ENCODE measurements at places on chromosomes 1 and 21.

DNA sequence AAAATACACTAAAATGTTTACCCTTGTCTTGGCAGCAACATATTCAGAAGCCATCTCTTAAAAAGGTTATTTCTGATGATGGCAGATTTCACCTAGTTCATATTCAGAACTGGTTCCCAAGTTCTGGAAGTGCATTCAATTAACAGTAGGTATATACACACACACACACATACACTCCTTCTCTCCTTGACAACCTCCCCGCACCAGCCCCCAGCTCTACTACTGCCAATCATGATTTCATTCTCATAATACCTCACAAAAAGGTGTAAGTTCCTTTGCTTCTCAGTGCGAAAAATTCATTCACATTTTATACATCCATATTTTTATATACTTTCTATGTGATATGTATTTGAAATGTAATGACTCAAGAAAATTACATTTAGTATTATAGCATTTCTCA, 228.1 kb upstream of the ST6GALNAC5 start:
- no peak for DNase-seq

GRCh38 chr1:93328809-93329760, 16.6 kb upstream of the DR1 start:
- DNase-seq, result peak; percentile 90

- DNase-seq, result no peak
Measured at GRCh38 chr21:45366931-45367401, 38.0 kb upstream of the COL18A1 start.

- DNase-seq, result no peak
Measured at GRCh38 chr1:200179781-200180160, 152.3 kb downstream of the NR5A2 start.

- DNase-seq, result no peak
Measured at GRCh38 chr1:97636941-97637340, 283.9 kb downstream of the DPYD start.

GRCh38 chr1:109979489-109980091, 5.0 kb upstream of the AHCYL1 start:
- DNase-seq, result no peak

- DNase-seq, result no peak
Measured at GRCh38 chr1:17209430-17209829, 4.5 kb downstream of the PADI1 start.

- no peak for DNase-seq
Measured at GRCh38 chr1:205065666-205066065, 18.6 kb downstream of the TMEM81 start.

DNA sequence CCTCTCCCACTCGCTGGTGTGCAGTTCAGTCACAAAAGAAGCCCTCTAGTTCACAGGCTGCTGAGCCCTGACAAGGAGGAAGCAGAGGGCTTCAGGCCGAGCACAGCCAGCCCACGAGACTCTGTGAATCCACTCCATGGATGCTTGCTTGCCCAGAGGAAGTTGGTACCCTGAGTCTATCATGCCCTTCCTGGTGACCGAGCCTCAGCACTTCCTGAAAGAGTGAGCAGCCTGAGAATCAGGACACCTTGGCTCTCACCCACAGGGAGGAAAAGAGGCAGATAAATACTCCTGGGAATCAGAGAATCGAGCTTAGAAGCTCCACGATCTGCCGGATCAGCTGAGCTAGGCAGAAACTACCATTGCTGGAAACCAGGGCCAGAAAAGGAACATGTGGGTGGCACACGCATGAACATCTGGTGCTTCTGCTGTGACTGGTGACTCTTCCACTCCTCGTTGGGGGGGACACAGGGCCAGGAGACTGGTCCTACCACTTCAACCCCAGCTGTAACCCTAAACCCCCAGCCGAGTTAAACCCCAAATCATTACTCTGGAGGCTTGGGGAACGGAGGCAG, 376.3 kb upstream of the CAMK1G start:
- DNase-seq, result no peak

DNA sequence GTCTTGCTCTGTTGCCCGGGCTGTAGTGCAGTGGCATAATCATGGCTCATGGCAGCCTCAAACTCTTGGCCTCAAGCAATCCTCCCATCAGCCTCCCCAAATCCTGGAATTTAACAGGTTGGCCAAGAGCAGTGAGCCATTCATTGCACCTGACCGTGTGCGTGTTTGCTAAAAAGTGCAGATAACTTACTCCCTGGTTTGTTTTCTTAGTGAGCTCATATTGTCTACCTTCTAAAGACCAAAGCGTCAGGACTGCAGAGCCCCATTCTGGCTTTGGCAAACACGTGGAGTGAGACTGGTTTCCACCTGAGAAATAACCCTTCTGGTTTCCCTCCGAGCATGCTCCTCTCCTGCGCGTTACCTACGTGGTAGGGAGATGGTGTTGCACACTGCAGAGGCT, 32.2 kb upstream of the CA6 start:
- no peak for DNase-seq

- DNase-seq, result no peak
Measured at GRCh38 chr1:1240822-1241587, 5.5 kb downstream of the C1QTNF12 start.

GRCh38 chr21:29958551-29958950, 18.8 kb upstream of the GRIK1 start:
- no peak for DNase-seq

DNA sequence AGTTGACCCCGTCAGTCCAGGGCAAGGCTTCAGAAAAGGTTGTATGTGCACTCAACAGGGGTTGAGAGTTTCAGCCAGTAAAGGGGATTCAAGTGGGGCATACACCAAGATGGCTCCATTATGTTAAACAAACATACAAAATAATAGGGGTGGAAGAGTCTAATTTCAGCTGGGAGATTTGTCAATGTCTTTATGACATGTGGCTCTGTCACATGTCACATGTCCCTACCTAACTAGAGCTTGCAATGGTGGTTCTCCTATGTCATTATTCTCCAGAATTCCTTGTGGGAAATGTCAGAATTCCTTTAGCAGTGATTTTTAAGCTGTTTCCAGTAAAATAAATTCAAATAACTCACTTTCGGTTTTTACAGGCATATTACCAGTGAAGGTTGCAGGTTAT, 392.0 kb upstream of the ADGRL4 start:
- DNase-seq, result no peak

- DNase-seq, result no peak
Measured at GRCh38 chr1:41919764-41920397, 1.2 kb upstream of the HIVEP3 start.

GRCh38 chr1:154495496-154496273, 6.3 kb upstream of the TDRD10 start:
- DNase-seq, result no peak

- no peak for DNase-seq
Measured at GRCh38 chr1:18861082-18861481, 1.6 kb upstream of the TAS1R2 start.

DNA sequence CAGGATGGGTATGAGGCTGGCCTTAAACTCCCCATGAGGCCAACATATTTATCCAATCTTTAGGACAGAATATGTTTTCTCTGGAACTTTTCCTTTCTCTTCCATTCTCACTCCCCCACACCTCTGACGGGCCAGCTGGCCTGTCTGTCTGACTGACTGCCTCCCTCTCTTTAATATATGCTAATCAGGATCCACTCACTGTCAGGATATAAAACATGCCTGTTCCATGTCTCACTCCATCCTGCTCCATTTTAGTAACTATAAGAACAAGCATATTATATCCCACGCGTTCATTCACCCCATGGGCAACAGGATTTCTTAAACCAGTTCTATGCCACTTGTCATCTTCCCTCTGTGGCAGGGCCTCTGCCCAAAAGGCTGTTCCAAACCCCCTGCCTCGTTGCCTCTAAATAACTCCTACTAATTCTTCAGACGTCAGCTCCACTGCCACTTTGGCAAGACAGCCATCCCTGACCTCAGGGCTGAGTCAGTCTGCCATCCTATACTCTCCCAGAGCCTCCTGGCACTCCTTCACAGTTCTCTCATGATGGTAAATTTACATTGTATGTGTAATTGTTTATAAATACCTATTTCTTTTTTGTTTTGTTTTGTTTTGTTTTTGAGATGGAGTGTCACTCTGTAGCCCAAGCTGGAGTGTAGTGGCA, 84.3 kb upstream of the SPATA6 start:
- DNase-seq, result no peak

- DNase-seq, result no peak
Measured at GRCh38 chr1:20739225-20739624, 6.7 kb upstream of the SH2D5 start.

- DNase-seq, result no peak
Measured at GRCh38 chr1:228457017-228457395, 30.2 kb upstream of the RNF187 start.

- no peak for DNase-seq
Measured at GRCh38 chr1:4464478-4464877, 189.9 kb upstream of the AJAP1 start.

DNA sequence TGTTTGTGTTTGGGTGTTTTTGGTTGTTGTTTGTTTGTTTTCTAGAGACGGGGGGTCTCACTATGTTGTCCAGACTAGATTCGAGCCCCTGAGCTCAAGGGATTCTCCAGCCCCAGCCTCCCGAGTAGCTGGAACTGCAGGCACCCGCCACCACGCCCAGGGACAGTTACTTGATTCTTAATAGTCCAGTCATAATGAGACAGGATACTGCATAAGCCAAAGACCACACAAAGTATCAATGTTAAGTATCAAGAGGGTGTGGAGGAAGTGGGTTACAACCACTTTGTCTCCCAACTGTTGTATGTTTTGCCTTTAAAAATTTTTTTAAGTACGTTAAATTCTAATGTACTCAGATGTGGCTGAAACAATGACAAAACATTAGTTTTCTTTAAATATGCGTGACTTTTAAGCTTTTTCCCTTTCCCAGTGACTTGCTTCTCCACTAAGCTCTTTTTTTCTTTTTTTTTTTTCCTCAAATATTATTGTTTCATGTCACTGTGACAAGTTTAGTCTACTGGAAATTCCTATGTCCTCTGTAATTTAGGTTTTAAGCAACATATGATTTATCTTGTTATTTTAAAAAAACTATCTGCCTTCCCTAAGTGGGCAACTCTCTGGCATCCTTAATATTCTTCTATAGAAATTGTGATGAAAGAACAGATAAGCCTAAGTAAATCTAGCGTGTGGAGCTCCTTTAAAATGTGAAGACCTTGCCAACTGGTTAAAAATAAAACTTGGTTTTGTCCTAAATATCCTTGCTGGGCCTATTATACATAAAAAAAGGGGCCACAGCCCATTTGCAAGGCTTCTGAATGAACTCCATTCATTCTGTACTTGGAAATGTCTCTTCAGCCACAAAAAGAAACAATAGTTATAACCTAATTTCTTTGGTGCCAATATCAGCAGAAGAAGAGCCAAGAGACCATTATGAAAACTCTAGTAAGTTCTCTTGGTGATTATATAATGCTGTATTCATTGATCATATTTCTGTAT, 56.2 kb upstream of the DPH5 start:
- DNase-seq, result no peak

GRCh38 chr1:220410611-220411010, 117.3 kb upstream of the MARK1 start:
- DNase-seq, result no peak

- DNase-seq, result no peak
Measured at GRCh38 chr1:225777058-225777582, 506 bp upstream of the SRP9 start.

DNA sequence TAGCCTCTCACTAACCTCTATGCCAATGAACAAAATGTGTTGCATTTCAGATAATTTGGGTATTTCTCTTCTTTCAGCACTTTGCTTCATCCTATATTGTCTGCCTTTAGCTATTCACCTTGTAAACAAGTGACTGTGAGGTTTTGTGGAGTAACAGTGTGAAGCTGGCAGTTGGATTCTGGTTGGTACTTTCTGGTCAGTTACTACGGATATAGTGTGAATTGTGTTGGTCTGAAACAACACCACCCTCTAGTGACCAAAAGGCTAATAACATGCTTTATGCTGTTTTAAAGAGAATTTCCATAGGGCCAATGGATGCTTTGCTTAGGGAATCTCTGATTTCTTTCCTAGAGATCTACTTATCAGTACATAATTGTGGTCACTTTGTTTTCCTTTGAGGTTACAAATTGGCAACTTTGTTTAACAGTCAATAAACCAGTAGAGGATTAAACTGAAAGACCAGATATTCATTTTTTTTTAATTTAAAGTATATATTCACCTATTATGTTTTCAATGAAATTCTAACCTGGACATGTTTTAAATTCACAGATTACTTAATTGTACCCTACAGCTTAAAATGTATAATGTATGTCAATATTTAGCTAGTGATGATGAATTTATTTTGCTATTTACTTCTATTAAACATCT, 2.5 kb upstream of the PTGER3 start:
- peak; percentile 59 for DNase-seq

GRCh38 chr1:88890791-88891317, 513 bp downstream of the GTF2B start:
- peak; percentile 44 for DNase-seq

- DNase-seq, result no peak
Measured at GRCh38 chr1:205373798-205374175, 17.1 kb upstream of the KLHDC8A start.

GRCh38 chr1:201741763-201742342, 87.1 kb upstream of the IPO9 start:
- no peak for DNase-seq

DNA sequence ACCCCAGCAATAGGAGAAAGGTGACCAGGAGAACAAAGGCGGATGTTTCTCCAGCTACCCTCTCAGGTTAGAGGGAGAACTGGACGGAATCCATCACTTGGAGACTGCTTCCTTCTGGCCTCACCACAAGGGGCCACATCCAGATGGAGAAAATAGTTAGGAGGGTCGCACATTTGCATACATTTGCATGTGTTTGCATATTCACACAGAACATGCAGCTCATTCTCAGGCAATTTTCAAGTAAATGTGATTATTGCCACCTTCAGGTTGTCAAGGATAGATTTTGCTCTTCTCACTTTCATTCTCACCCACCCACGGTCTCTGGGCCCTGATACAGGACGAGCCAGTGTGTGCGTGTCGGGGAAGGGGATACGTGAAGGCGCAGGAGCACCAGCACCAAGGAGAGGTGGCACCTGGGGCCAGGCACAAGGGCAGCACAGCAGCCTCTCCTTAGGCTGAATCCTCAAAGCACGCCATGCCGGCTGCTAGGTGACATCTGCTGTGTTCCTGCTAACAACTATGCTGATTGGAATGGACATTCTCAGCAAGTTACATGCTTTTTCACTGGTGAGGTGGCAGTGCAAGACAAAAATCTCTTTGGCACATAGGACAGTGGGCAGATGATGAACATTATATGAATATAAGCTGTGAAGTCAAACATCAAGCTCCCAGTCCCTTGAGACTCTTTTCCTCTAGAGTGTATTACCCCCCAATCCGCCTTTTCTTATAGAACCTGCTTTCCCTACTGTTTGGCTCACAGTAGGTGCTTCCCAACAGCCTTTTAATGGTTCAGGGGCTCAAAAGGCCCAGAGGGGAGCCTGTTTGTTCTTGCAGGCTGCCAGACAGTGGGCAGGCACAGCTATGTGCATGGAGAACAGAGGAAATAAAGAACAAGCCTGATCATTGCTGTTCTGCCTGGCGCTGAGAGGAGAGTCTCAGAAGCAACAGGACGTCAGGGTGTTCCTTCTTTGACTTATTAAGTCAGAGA, 14.3 kb downstream of the ACKR1 start:
- DNase-seq, result no peak

GRCh38 chr1:109250454-109251276, 1.3 kb downstream of the CELSR2 start:
- DNase-seq, result no peak

Measured in NCI-H446 (cell line).